Heart left ventricle (tissue), 16 donors: ENCODE measurements at places on chromosomes 6 and 20. TPM values are rescaled to one million over a fixed set of nuclear protein-coding genes. Genes with fewer than 3 reads are reported as not detected.

The HCRTR2 gene
- total RNA-seq: not detected

DNA sequence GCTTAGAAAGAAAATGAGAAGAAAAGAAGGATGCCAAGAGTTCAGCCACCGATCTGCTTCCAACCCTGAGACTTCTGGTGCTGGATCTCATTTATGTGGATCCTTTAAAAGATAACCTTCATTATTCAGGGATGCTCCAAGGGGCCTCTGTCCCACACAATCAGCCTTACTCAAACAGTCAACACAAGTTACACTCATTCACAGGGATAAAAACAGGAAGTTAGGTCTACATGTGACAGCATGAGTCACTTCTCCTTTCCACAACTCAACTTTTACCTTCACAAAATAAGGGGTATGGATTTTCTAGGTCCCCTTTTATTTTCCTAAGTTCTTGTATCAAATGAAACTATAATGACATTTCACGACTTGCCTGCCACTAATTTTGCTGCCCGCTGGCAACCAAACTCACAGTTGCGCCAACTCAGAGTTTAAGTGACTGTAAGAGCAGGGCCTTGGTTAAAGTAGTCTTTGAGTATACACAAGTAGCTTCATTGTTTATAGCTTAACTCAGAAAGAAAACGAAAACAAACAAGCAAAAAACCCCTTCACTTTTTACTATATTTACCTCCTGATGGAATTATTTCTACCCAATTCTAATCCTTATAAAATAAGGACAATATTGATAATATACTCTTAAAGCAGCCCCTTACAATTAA is 278.8 kb upstream of the RUNX2 start:
- no peak overlapping the region for H3K4me3 ChIP-seq
- H3K27me3 ChIP-seq: no peaks in the 10 kb centered on the region

GRCh38 chr6:18268066-18268465 is 3.7 kb upstream of the DEK start:
- H3K27ac ChIP-seq: no peak overlapping the region
- no peaks in the 10 kb centered on the region for H3K36me3 ChIP-seq
- no peak overlapping the region for H3K4me3 ChIP-seq
- H3K4me1 ChIP-seq: peaks cover 7% of the 10 kb centered on the region
- H3K27me3 ChIP-seq: no peaks in the 10 kb centered on the region

The HAO1 gene
- not detected for total RNA-seq

- peaks cover 10% of the 10 kb centered on the region for H3K4me1 ChIP-seq
- DNase-seq: no peak
- H3K36me3 ChIP-seq: no peaks in the 10 kb centered on the region
- H3K4me3 ChIP-seq: no peak overlapping the region
- no peak overlapping the region for H3K27ac ChIP-seq
- H3K27me3 ChIP-seq: no peaks in the 10 kb centered on the region
Measured at GRCh38 chr6:89258912-89259311, 41.8 kb upstream of the GABRR1 start.

- no peaks in the 10 kb centered on the region for H3K36me3 ChIP-seq
- peak; percentile 27 for DNase-seq
- H3K27me3 ChIP-seq: no peaks in the 10 kb centered on the region
- H3K4me1 ChIP-seq: no peaks in the 10 kb centered on the region
Measured at GRCh38 chr6:3209114-3210023, 18.1 kb downstream of the TUBB2B start.

DNA sequence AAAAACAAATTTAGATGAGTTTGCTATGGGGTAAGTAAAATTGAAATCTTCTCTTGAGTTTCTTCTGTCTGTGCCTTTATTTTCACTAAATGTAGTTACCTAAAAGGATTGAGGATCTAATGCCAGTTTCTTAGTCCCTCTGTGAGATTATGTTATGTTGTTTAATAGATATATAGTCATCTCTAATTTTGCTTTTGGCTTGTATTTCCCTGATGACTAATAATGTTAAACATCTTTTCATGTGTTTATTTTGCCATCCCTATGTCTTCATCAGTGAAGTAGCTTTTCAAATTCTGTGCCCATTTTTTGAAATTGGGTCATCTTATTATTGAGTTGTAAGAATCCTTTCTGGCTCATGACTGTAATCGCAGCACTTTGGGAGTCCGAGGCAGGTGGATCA is 13.7 kb downstream of the QRSL1 start:
- H3K4me1 ChIP-seq: no peaks in the 10 kb centered on the region
- no peak overlapping the region for H3K27ac ChIP-seq
- H3K36me3 ChIP-seq: peaks cover 73% of the 10 kb centered on the region
- no peaks in the 10 kb centered on the region for H3K27me3 ChIP-seq
- DNase-seq: no peak
- no peak overlapping the region for H3K4me3 ChIP-seq
